Peyer's patch (tissue), 4 donors: ENCODE measurements at places on chromosomes 1 and 21. TPM values are rescaled to one million over a fixed set of nuclear protein-coding genes. Genes with fewer than 3 reads are reported as not detected.

The CHRM3 gene
- 17.2 TPM for total RNA-seq

The C4BPA gene
- not detected for total RNA-seq

The C1QC gene
- 37.2 TPM for total RNA-seq

The TDRD5 gene
- total RNA-seq, result not detected

The DSCAM gene
- not detected for total RNA-seq
